Pancreas (tissue), 10 donors: ENCODE measurements at places on chromosomes 4 and X. TPM values are rescaled to one million over a fixed set of nuclear protein-coding genes. Genes with fewer than 3 reads are reported as not detected.

Gene BTC
- 1.6 TPM for polyA plus RNA-seq

Gene TMPRSS11B
- polyA plus RNA-seq, result 0.07 TPM

Gene PPP4R3C
- polyA plus RNA-seq, result not detected

Gene TLR6
- polyA plus RNA-seq, result 0.07 TPM

Gene DGAT2L6
- not detected for polyA plus RNA-seq

Gene RAB33A
- polyA plus RNA-seq, result 0.23 TPM

Gene SORCS2
- 0.34 TPM for polyA plus RNA-seq

Gene NHSL2
- polyA plus RNA-seq, result 0.59 TPM

Gene ATP2B3
- polyA plus RNA-seq, result 0.12 TPM
